Stimulated activated CD8-positive, alpha-beta memory T cell treated with anti-CD3 and anti-CD28 coated beads, Interleukin-4, amount 100 ng/mL, for 1 hour (primary cell): ENCODE measurements at places on chromosomes 2 and 18.

- DNase-seq: no peak
Observed at GRCh38 chr2:75709297-75709696, 1.4 kb downstream of the GCFC2 start.

GRCh38 chr2:37523814-37524362 is 147.6 kb downstream of the CDC42EP3 start:
- DNase-seq: no peak

DNA sequence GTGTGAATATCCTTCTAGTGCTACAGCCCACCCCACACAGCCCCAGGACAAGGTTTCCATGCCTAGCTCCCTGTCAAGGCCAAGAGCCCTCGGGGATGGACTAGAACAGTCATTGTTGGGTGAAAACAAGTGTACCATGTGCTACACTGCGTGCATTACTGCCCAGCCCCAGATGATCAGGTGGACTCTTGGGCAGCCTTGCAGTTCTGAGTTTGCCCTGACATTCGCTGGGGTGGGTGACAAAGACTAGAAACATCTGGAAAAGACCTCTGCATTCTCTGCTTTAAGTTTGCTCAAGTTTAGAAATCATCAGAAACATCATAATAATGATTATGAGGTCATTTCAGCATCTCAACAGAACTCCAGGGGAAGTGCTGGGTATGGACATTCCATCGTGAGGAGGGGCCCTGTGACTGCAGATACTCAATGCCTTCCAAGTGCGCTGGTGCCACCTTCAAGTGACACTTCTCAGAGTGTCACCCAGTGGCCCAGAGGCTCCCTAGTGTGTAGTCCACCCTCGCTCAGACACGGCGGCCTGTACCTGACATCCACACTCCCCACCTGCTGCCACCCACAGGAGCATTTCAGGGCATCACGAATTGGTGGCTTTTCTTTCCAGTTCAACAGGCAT is 5.3 kb upstream of the PXDN start:
- no peak for DNase-seq

DNA sequence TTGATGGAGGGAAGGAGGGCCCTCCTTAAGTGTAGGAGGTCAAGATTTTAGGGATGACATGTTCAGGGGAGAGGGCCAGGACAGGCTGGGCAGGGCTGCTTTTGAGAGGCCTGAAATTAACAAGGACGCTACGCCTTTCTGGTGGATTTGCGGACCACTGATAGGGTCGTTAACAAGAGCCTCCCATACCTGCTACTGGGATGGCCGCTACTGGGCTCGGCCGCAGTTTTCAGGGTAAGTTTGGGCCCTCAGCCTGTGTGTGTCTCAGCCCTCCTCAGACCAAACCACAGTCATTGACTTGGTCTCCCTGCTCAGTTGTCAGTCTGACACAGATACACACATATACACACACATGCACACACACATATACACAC is 180.9 kb downstream of the SMAD2 start:
- DNase-seq: no peak

DNA sequence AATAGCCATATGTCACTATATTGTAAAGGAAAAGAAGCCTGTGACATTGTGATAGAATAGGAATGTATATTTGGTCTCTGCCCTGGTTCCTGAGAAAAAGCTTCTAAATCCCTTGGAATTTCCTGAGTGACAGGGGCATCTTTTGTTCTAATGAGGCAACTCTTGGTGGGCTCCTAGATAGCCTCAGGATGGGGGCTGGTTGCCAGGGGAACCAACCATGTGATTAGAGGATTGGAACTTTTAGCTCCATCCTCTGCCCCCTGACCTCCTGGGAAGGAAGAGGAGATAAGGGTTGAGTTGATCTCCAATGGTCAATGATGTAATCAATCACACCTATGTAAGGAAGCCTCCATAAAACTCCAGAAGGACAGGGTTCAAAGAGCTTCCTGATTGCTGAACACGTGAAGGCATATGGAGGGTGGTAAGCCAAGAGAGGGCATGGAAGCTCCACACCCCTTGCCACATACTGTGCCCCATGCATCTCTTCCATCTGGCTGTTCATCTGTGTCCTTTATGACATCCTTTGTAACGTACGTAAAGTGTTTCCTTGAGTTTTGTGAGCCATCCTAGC is 2.9 kb upstream of the ME2 start:
- no peak for DNase-seq

DNA sequence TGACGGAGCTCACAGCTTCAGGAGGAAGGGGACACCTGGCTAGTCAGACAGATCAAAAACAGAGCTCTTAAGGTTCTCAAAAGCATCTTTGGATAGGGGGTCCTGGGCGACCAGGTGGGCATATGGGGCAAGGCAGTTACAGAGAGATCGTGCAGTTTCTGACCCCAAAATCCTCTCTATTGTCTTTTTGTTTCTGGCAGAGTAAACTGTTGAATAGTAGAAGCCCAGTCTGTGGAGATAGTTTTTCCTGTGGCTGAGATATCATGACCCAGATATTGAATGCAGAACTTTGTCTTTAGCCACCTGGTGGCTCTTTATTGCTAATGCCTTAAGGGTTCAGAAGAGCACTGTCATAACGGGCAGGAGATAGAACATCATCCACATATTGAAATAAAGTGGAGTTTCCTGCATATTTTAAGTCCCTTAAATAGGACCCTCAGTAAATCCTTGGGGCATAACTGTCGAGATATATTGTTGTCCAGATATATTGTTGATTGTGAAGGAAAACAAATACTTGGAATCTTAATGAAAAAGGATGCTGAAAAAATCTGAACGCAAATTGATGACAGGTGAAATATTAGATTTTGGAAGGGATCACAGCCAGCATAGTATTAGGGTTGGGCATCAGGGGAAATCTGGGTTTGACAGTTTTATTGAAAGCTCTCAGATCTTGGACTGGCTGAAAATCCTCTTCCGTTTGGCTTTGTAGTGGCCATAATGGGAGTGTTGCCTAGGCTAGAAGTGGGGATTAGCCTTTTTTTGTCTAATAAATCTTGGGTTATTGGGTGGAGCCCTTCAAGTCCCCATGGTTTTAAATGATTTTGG is 14.1 kb upstream of the ZDBF2 start:
- no peak for DNase-seq

GRCh38 chr18:60675801-60676200 is 303.2 kb upstream of the MC4R start:
- DNase-seq: no peak

DNA sequence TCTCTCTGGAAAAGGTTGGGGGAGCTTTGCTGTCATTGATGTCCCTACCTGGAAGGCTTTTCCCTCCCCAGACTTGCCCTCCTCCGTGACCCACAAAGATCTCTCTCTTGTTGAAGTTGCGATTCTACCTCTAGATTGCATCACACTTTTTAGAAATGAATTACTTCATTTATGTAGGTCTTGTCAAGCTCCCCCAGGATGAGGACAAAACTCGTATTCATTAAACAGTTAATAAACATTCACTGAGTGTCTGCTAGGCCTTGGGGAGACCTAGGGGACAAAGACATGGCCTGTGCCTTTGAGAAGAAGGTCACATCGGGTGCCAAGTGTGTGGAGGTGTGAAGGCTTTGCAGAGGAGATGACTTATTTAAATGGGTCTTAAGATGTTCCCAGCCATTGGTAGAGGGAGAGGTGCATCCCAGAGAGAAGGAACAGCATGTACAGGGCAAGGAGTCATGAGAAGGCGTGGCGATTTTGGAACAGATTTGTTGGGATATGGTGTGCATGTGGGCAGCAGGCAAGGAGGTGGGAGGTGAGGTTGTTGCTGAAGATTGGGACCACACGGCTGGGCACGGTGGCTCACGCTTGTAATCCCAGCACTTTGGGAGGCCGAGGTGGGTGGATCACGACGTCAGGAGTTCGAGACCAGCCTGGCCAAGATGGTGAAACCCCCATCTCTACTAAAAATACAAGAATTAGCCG is 9.8 kb upstream of the YWHAQ start:
- DNase-seq: no peak

DNA sequence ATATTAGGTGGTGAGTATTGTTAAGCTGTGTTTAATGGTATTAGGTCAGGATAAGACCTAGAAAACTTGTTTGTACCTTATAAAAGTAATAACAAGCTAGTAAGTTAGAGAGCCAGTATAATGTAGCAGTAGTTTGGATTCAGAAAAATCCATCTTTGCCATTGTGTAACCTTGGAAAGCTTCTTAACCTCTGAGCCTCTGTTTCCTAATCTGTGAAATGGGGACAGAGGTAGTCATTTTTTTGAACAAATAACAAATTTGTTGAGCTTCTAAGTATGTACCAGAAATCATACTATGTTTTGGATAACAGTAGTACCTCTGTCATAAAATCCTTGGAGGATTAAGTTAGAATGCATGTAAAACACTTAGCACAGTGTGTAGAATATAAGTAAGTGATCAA is 12.5 kb downstream of the GLS start:
- no peak for DNase-seq
